Hippocampal formation (tissue), 2 donors: ENCODE measurements at places on chromosomes 12 and 14.
A peak's percentile ranks its signal among the peaks of the same experiment; 100 is the strongest.

- no peak for DNase-seq
Measured at GRCh38 chr12:106976668-106977067, 10.3 kb downstream of the MTERF2 start.

DNA sequence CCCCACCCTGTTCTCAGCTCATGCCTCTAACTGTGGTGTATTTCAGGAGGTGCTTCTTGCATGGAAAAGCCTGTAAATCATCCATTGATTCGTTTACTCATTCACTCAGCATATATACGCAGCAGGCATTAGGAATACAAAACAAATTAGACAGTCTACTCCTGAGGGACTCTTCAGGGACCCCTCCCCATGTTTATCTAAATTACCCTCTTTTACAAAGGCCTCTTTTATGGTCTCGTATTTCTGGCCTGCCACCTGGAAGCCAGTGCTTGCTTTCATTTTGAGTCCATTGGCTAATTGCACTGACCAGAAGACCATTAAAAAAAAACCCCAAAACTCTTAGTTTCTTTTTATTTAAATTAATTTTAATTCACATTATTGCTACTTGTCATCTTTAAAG is 134.4 kb downstream of the DACT1 start:
- DNase-seq, result no peak

- DNase-seq, result no peak
Measured at GRCh38 chr12:130423991-130424857, 86.5 kb downstream of the PIWIL1 start.

DNA sequence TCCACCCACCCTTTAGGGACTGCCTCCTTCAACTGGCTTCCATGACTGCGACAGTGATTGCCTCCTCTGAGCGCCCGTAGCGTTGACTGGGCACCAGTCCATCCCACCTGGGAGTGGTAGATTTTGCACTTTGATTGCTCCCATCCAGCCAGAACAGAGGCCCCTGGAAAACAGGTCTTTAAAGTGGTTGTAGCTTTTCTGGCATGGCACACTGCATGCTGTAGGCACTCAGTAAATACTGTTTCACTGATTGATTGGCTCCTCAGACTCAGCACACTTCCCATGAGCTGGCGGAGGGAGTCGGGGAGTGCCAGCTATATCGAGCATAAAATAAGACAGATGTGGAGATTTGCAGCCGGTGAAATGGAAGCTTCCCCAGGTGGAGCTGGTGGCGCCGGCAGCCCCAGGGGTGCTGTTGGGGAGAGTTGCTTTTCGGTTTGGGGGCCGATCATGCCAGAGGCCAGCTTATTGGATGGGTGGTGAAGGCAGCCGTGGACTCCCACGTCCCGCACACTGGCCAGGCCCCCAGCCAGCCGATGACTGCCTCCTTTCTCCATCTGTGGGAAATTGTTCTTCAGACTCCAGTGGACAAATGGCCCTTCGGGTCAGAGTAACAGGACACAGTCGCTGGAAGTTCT is 200.2 kb downstream of the TSPAN9 start:
- DNase-seq, result no peak

- no peak for DNase-seq
Measured at GRCh38 chr12:47210776-47211175, 131.0 kb upstream of the AMIGO2 start.

GRCh38 chr14:68982581-68982980 is 3.5 kb upstream of the ACTN1 start:
- no peak for DNase-seq

DNA sequence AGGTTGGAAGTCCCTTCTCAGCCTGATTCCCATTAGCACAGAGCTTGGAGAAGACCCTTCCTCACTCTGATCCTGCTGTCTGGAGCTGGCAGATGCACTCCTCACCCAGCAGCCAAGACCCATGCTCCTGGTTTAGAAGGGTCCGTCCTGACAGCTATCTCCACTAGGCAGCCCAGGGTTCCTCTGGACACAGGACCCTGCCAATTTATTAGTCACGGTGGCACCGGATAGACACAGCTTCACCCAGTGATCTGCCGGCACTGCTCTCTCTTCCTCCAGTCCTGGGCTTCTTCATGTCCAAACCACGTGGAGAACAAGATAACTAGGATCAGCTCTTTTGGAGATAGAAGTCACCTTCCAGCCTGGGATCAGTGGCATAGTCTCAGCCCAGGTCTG is 26.2 kb upstream of the TCL1B start:
- DNase-seq, result no peak

- DNase-seq, result peak; percentile 26
Measured at GRCh38 chr14:74572726-74573301, 39.2 kb downstream of the LTBP2 start.

DNA sequence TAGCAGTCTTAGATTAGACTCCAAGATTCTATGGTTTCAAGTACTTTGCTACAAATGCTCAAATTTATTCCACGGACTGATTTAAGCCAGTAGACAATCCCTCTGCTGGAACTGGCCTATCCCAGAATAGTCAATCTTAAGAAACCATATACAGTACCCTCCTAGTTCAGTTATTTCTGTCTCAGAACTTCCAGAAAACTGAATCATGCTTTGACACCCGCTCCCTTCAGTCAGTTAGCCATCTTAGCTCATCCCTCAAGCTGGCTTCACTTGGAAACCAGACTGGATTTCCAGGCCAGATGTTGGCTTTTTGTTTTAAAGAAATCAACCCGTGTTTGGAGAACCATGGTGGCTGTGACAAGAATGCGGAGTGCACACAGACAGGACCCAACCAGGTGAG is 125.5 kb downstream of the NT5DC3 start:
- DNase-seq, result no peak

- no peak for DNase-seq
Measured at GRCh38 chr12:118830296-118830695, 151.0 kb upstream of the SRRM4 start.

DNA sequence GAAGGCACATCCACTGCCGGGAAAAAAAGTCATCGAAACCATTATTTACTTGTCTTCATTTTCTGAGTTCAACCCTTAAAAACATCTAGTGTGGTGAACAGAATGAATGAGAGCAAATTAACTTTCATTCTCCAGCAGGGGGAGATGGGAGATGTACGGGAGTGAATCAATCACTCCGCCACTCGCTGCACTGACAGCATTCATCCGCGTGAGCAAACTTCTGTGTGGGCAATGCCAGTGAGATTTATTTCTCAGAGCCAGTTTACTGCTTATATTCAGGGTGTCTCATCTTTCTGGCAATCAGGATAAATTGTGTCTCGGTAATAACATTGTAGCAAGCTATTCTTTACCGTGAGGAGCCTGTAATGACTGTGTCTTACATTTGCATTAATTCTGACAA is 463.6 kb upstream of the MIS18BP1 start:
- no peak for DNase-seq

- DNase-seq, result no peak
Measured at GRCh38 chr14:69633238-69633637, 21.8 kb downstream of the SUSD6 start.

DNA sequence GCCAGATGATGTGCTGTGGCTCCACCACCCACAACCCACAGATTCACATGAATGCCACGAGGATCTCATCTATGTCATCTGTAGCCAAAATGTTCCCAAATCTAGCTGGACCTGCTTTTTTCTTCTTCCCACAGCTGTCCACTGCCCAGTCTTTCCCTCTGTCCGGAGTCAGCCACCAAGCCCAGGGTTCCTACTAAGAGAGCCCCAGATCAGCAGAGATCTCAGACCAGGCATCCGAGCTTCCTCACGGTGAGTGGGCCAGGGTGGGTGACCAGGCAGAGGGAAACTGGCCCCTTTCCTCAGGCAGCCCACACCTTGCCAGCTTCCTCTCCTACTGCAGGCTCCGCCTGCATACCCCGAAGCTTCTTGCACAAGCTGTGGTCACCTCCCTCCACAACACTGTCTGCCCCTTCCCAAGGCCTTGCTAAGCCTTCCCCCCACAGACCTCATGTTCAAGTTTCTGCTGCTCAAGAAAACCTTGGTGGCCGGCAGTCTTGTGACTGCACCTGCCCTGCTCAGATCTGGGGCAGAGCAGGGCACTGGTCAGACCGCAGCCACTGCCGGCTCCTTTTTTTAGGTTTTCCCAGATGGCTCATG is 81.4 kb downstream of the ACTN1 start:
- DNase-seq, result no peak

DNA sequence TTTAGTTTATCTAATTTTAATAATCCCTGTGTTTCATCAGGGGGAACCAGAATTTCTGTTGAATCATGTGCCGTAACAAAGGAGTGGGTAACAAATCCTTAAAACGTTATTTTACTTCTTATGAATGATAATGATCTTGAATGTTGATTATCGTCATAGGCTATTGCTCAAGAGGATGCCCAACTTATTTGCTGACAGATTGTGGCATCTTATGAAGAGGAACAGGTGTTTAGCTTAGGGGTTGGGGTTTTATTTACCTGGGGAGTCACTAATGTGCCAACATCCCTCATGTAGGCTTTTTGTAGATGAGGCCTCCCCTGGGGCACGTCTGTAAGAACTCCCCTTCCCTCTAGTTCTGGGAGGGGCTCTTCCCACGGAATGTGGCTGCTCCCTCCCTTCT is 32.4 kb upstream of the TMX1 start:
- DNase-seq, result no peak
